Stimulated activated CD4-positive, alpha-beta T cell treated with anti-CD3 and anti-CD28 coated beads, Interleukin-12 subunit alpha, Interleukin-12 subunit beta, amount 100 ng/mL, for 48 hours (primary cell): ENCODE measurements at places on chromosomes 4 and X.

- no peak for DNase-seq
Observed at GRCh38 chrX:23118890-23119527, 119.2 kb downstream of the DDX53 start.

DNA sequence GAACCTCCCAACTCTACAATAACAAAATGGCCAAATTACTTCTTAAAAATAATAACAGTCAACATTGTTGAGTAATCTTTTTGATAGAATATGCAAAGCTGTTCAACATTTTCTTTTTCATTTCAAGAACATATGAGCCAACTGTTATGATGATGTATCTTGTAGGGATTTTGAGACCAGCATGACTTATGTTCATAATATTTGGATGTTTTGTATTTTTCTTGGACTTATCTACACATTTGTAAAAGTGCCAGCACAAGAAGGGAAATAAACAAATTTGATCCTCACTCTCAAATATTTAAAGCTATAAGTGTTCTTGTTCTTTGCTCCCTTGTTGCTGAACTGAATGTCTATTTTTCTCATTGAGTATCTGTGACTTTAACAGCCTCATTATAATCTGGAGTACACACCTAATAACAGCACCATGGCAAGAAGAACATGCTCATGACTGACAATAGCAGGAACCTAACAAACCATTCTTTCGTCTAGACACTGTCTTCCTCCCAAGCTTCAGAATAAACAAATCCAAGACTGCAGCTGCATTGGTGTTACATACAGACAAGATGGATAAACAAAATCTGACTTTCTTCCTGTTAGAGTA is 1049.7 kb downstream of the FAT4 start:
- DNase-seq, result no peak

- DNase-seq, result no peak
Observed at GRCh38 chrX:10031746-10032145, 64.6 kb downstream of the CLDN34 start.

DNA sequence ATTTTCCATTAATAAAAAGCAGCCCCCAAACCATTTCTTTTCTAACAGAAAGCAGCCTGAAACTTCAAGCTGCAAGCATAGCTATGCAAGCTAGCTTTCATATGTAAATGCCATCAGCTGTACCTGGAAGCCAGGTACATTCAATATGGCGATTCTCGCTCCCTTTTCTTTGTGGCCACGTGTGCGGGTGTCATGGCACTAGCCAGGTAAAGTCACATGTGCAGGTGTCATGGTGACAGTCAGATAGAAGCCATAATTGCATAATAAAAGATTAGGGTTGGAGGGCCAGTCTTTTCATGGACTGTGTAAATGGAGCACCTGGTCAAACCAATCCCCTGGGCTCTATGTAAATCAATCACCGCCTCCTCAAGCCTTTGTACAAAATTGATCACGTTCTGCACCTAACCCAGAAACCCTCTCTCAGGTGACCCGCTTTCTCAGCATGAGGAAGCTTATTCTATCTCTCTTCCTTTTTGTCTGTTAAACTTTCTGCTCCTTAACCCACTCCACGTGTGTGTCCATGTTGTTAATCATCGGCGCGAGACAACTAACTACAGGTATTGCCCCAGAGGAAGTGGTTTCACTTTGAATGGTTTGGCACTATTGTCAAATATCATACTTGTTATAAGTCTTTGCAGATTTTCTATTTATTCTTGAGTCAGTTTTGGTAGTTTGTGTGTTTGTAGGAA is 18.0 kb upstream of the RHOXF2 start:
- DNase-seq, result no peak

- DNase-seq, result no peak
Observed at GRCh38 chrX:26511589-26512363, 295.8 kb downstream of the MAGEB5 start.

DNA sequence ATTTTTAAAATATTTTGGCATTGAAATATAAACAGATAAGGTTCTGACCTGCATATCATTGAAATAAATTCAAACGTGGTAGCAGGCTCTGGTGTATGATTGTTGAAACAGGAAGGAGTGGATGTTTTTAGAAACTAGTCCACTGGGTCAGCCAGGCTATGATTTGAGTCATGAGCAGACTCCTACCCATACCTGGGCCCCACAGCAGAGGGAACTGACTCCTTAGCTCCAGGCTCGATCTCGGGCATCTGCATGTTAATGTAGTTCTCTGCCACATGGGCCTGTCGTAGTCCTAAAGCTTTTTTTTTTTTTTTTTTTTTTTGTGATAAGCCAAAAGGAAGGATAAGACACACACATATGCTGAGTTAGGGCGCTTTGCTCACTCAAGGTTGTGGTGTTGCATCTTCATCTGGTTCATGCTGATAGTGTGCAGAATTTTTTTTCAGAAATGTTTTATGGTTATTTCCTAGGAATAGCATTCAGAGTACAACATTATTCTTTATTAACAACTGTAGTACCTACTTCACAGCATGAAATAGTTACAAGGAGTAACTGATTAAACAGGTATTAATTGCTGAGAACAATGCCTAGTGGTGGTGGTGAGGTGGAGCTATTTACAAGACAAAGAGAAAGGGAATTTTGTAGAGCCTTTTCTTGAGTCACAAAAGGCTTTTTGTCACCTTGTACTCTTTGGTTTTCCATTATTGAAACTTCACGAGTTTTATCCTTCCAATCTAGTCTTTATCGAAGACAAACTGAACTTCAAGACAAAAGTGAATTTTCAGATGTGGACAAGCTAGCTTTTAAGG is 27.3 kb downstream of the OFD1 start:
- no peak for DNase-seq

GRCh38 chrX:150184491-150184890 is 178.6 kb upstream of the MAMLD1 start:
- DNase-seq, result no peak

- DNase-seq, result no peak
Observed at GRCh38 chr4:157291071-157291470, 70.5 kb downstream of the GRIA2 start.

DNA sequence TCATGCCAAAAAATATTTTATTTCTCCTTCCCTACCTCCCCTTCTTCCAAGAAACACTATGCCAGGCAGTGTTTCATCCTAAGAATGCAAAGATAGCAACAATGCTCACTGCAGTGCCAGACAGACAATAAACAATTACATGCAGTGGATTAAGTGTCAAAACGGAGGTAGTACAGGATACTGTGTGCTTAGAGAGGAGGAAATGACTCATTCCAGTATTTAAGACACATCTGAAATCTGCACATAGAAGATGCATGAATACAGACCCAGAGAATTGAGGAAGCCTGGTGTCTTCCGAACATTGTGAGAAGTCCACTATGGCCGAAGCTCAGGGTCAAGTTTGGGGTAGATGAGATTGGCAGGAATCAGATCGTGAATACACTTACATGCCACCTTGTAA is 326.4 kb downstream of the PPP3CA start:
- DNase-seq, result no peak

GRCh38 chr4:108276690-108277089 is 108.0 kb upstream of the LEF1 start:
- DNase-seq, result no peak

- DNase-seq, result no peak
Observed at GRCh38 chr4:21507439-21507838, 441.1 kb downstream of the KCNIP4 start.

- no peak for DNase-seq
Observed at GRCh38 chrX:149531599-149531998, 9.2 kb upstream of the EOLA1 start.
